ENCODE measurements at places on chromosomes 6 and 20. TPM values are rescaled to one million over a fixed set of nuclear protein-coding genes. Genes with fewer than 3 reads are reported as not detected.

DEFB125 gene
- not detected for total RNA-seq

RAET1E gene
- not detected for total RNA-seq

DNA sequence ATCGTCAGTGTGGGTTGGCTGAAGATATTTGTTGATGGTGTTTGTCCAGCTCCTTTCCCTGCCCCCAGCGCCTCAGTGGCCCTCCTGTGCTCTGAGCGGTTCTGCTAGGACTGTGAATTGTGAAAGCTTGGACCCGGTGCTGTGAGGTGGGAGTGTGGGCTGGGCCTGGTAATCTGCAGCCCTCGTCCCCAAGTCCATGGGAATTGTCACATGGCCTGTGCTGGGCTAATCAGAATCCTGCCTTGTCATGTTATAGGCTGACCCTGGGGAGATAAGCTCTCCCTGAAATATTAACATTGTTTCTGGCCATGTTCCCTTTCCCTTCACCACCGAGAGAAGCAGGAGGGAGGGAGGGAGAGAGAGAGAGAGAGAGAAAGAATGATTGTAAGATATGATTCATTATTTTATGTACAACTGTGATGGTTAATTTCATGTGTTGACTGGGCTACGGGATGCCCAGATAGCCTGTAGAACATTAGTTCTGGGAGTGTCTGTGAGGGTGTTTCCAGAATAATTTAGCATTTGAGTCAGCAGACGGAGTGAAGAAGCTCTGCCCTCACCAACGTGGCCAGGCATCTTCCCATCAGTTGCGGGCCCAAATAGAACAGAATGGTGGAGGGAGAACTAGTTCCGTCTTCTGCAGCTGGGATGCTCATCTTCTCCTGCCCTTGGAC is 62.4 kb downstream of the TFAP2C start:
- DNase-seq: no peak

DNA sequence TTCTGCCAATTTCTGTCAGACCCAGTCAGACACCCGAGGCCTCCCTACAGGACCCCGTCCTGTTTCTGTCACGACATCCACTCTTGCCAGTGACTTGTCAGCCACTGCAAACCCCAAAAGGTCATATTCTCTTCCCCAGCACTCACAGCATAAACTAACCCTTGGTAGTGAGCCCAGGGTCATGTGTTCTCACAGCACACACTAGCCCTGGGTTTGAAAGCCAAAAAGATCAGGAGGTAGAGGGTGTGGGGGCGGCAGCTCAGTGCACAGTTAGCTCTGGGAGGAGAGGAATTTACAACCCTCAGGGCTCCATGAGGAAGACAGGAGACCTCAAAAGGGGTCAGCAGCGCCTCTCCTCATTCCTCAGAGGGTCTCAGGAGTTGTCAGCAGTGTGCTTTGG is 9.9 kb upstream of the SNX9 start:
- DNase-seq: no peak

DNA sequence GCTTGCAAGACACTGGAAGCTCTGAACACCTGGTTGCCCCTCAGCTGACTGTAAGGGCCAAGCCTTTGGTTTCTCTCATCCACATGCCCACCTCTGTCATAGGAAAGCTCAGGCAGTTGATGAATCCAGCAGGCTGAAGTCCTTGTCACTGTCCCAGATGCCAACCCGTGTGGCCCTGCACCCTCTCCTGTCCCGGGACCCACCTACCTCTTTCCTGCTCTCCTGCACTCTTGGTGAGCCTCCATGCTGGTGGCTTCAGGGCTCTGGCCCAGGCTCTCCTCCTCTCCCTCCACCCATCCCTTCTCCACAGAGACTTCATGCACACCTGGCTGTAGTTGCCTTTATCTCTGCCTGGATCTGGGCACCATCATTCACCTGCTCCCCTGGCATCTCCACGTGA is 4.0 kb upstream of the GID8 start:
- no peak for DNase-seq

- DNase-seq: no peak
Observed at GRCh38 chr6:14380086-14380820, 262.7 kb downstream of the CD83 start.

DNA sequence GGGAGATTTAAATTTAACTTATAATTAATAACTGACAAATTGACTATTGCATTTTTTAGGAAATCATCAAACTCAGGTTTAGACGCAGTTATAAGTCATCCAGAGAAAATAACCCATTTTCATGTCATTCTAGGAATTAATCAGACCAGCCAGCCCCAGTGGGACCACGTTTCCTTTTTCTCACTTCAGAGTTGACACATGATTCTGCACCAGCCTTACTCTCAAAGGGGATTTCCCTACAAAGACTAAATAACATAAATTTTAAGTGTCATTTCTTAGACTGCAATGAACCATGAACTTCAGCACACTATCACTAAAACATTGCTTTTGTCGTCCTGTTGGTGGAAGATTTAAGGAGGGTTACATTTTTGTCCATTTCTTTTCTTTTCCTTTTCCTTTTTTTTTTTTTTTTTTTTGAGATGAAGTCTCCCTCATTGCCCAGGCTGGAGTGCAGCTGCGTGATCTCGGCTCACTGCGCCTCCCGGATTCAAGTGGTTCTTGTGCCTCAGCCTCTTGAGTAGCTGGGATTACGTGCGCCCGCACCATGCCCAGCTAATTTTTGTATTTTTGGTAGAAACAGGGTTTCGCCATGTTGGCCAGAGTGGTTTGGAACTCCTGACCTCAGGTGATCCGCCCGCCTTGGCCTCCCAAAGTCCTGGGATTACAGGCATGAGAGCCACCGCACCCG is 3.6 kb downstream of the IPCEF1 start:
- no peak for DNase-seq

DNA sequence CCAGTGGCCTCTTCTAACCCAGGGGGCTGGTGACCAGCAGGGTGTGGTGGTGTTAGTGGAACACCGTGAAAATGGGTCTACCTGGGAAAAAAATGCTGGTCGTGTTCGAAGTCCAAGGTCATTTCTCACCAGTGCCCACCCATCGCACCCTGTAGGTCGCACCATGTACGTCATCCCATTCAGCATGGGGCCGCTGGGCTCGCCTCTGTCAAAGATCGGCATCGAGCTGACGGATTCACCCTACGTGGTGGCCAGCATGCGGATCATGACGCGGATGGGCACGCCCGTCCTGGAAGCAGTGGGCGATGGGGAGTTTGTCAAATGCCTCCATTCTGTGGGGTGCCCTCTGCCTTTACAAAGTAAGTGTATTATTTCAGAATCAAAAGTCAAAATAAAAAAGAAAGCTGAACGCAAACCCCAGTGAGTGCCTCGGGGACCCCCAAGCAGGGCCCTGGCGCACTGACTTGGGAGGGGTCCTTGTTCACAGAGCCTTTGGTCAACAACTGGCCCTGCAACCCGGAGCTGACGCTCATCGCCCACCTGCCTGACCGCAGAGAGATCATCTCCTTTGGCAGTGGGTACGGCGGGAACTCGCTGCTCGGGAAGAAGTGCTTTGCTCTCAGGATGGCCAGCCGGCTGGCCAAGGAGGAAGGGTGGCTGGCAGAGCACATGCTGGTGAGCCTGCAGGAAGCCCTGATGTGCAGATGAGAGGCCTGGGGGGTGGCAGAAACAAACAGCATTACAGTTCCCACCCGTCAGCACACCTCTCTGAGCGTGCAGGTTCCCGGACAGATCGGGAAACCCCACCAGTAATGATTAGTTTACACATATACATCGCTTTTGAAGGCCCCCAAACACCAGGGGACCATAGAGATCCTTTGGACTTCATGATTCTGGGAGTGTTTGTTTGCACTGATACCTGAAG is 1.9 kb downstream of the PCK1 start:
- DNase-seq: no peak

- DNase-seq: no peak
Observed at GRCh38 chr6:113920663-113921267, 50.2 kb downstream of the HDAC2 start.

DNA sequence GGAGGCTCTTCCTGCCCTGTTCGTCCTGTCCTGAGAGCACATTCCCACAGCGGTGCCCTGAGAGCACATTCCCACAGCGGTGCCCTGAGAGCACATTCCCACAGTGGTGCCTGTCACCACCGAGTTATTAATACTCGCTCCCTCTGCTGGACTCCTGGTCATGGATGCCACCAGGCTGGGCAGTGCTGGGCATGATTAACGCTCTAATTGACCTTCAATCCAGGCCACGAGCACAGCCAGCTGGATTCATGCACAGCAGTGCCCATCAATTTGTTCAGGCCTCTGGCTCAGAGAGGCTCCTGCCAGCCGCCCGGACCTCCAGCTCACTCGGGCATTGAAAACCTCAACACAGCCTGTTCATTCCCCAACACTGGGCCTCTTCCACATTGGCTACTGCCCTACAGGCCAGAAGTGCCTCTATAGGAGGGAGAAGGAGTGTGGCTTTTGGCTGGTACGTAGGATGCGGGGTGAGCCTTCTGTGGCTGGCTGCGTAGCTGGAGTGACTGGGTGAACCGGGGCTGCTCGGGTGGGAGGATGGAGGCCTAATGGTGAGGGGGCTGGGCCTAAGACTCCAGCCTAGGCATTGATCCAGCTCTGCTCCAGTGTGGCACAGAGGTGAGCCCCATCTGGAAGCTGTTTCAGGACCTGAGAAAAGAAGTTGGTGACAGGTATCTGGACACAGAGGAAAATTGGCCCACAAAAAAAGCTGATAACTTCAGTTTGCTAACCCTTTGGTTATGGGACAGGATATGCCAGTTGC is 9.3 kb downstream of the IP6K3 start:
- no peak for DNase-seq

RHAG gene
- not detected for total RNA-seq

REM1 gene
- total RNA-seq: not detected

CDH22 gene
- total RNA-seq: not detected

DNA sequence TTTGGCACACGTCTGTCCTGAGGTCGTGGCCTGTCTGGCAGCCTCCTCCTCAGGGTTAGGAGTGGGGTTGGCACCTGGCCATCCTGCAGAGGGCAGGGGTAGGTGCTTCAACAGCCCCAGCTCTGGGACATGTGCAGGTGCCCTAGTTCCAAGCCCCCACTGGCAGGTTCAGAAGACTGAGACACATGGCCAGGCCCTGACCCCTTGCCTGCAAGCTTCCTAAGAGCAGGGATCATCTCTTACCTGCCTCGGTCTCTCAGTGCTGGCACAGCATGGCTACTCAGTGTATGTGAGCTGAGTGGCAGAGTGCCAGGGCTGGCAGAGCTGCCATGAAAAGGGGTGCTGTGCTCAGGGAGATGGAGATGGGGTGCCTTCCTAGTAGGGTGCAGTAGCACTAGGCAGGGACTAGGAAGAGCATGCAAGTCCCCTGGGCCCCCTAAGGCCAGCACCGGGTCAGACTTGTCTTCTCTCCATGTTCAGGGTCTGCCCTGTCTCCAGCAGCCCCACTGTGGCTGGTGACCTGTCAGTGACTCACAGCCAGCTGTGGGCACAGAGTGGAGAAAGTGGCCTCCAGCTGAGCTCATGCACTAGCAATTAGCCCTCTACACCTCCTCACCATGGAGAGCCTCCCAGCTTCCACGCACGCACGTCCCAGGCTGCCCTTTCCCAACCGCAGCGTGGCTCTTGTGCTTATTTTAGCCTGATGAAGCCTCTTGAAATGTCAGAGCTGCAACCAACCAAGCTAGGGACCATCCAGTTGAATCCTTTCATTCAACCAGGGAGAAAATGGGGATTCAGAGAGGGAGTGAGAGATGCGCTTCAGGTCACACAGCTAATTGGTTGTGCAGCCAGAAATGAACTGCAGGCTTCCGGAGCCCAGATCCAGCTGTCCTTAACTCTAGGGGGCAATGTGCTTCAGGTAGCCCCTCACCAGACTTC is 116.6 kb downstream of the MRPL14 start:
- DNase-seq: no peak

Data from activated CD4-positive, alpha-beta T cell treated with anti-CD3 and anti-CD28 coated beads, Interleukin-2, amount 10 ng/mL, durations not matched to agents 7 days and 5 days (primary cell).